ENCODE measurements at places on chromosomes 11 and 22.

DNA sequence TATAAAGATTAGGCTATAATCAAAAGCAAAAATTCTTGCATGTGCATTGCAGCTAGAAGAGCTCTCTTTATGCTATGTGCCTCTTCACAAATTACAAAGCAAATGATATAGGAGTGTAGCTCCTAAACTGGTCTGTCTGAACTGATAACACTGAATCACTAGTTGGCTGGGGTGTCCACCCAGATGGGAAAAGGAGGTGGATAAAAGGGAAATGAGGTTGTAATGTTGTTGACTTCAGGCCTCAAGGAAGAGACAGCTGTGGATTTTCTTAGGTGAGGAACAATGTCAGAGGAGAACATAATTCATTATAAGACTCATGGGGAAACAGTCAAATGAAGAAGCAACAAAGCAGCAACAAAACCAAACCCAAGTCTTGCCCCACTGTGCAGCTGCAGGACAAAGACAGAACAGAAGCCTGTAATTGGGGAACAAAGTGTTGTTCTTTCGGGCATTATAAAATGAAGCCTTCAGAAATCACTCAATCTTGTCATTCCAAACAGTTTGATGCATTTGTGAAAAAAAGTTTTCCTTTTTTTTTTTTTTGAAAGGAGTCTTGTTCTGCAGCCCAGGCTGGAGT is 130.1 kb upstream of the DDI1 start:
- DNase-seq = no peak

GRCh38 chr22:24973872-24974271 is 21.4 kb downstream of the KIAA1671 start:
- no peak for DNase-seq

- no peak for DNase-seq
Measured at GRCh38 chr11:62577046-62577714, 3.5 kb upstream of the EEF1G start.

DNA sequence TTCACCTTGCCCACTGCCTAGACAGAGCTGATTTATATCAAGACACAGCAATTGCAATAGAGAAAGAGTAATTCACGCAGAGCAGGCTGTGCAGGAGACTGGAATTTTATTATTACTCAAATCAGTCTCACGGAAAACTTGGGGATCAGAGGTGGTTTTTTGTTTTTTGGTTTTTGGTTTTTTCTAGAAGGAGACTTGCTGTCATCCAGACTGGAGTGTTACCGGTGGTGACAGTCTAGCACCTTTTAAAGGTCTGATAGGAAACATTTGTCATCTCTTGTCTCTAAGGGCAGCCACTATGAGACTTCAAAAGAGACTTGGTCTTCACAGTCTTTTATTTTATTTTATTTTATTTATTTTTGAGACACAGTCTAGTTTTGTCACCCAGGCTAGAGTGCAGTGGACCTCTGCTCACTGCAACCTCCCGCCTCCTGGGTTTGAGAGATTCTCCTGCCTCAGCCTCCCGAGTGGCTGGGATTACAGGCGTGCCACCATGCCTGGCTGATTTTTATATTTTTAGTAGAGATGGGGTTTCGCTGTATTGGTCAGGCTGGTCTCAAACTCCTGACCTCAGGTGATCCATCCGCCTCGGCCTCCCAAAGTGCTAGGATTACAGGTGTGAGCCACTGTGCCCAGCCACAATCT is 19.1 kb downstream of the APOBEC3H start:
- DNase-seq = no peak

GRCh38 chr22:20466659-20467379 is 28.8 kb downstream of the KLHL22 start:
- DNase-seq = no peak

- DNase-seq = no peak
Measured at GRCh38 chr11:65536412-65537295, 11.8 kb downstream of the SCYL1 start.

GRCh38 chr11:89405629-89406028 is 85.5 kb downstream of the NOX4 start:
- no peak for DNase-seq
